Activated CD4-positive, alpha-beta T cell treated with anti-CD3 and anti-CD28 coated beads for 4 hours (primary cell): ENCODE measurements at places on chromosomes 6 and 20.

DNA sequence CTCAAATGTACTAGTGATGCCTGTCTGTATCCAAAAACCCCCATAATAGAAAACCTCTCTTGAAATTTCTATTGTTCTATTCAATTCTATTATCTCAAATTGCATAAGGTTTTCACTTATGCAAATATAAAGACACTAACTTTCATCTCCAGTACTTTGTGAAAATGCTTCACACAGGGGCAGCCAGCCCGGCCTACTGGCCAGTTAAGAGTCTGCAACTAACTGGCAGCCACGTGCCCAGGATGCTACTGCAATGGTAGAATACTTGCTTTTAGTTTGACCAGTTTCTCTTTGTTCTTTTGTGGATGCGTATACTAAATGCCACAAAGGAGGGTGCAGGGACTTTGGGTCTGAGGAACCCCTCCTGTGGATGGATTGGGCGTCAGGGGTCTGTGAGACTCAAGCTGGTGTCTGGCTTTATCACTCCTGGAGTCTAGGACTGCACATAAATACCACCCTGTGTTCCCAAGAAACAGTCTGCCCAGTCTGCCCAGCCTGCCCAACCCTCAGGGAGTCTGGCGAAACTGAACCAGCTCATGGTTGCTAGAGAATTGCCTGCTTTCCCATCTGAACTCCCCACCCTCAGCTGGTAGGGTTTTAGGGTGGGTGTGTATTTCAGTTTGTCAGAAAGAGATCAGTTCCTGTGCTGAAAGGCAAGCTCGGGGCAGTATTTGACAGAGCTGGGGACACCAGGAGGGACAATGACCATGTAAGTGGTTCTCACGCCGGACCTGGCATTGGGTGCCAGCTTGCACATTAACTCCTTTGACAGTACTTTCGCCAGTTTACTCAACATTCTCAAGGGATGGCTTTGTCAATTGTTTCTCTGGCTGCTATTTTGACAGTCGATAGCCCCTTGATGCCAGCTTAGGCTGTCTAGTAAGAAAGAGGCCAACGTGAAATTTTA, 558.2 kb upstream of the JAG1 start:
- DNase-seq, result no peak

GRCh38 chr6:135860361-135860760, 8.9 kb downstream of the PDE7B start:
- no peak for DNase-seq

GRCh38 chr6:4449409-4449808, 314.0 kb upstream of the ECI2 start:
- no peak for DNase-seq

GRCh38 chr20:8205996-8206395, 73.9 kb downstream of the PLCB1 start:
- DNase-seq, result no peak

DNA sequence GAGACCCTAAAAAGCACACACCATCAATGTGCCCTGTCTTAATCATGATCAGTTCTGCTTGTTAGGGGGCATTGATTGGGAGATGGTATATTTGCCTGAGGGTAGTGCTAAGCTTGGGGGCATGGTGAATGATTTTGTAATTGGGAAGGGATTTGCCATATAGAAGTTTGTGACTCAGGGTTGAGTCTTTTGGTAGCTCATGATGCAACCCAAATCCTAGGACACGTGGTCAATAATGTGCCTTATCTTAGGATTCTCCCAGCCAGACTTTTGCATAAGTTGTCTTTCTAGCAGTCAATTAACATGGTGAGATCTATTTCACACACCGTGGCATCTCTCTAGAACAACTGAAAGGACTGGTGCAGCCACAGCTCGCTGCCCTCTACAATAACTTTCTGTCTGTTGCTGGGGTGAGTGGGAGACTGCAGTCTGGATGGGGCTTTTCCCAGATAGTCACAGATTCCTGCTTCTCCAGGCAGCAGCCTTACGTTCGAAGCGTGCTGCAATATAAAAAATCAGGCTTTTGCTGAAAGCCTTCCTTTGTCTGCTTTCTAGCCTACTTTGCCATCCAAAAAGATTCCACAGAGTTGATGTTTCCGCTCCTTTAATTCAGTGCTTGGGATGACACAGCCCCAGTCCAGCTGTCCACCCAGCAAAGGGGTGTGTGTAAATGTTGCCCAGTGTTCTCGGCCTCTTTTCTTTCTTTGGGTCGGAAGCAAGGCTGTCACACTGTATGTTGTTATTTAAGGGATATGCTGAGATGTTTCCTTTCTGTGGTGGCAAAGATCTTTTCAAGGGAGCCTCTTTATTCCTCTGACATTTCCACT, 58.9 kb downstream of the ID4 start:
- DNase-seq, result no peak

DNA sequence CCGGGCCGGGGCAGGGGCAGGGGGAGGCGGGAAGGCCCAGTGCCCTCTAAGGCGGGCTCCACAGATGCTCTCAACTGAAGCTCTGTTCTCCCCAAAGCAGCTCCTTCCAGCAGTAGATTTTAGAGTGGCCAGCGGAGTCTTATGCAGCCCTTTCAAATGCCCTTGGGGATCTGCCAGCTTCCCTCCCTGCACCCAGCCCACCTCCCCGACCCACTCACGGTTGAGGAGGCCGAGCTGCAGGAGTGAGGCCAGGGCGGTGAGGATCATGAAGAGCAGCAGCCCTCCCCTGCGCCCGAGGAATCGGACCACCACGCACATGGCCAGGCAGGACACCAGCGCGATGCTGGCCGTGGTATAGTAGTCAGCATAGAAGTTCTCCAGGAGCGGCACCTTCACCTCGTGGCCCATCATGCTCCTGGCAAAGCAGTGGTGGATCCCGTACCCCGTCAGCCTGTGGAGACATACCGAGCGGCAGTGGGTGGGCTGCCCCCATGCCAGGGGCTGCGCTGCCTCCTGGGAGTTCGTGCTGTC, 28.0 kb downstream of the PSMG4 start:
- no peak for DNase-seq

- no peak for DNase-seq
Measured at GRCh38 chr6:7165002-7165889, 57.5 kb downstream of the RREB1 start.
